ENCODE measurements at places on chromosomes 2 and 18.

DNA sequence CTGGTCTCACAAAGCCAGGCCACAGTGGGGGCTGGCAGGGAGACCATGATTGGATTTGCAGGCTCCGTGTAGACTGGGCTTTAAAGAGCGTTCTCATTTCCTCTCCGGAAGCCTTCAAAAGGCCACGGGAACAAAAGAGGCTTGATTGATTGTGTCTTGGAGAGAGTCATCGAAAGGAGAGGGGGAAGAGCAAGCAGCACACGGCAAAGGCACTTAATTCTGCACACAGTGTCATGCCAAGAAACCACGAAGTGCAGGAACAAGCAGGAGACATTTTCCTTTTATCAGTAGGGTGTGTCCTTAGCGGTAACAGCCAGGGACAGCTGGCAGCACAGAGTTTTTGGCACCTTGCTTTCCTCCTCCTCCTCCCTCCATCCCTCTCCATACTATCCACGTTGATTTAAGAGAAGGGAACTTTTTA is 47.7 kb downstream of the GLI2 start:
- no peak for DNase-seq

DNA sequence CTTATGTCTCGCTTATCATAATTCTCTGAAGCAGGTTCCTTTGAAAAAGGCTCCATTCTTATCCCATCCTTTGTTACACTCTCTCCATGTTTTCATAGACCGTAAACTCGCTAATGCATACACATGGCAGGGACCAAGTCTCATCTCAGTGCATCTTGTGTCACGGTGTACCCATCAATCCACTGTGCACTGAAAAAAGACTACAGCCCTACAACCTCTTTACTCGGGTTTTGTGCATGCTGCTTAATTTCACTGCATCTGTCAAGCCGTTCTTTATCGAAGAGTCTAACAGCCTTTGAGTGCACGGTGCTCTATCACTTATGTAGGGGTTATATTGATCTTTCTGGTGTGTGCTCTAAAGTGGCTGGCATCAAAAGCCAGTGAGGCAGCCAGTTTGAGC is 302.9 kb upstream of the ERBB4 start:
- no peak for DNase-seq

DNA sequence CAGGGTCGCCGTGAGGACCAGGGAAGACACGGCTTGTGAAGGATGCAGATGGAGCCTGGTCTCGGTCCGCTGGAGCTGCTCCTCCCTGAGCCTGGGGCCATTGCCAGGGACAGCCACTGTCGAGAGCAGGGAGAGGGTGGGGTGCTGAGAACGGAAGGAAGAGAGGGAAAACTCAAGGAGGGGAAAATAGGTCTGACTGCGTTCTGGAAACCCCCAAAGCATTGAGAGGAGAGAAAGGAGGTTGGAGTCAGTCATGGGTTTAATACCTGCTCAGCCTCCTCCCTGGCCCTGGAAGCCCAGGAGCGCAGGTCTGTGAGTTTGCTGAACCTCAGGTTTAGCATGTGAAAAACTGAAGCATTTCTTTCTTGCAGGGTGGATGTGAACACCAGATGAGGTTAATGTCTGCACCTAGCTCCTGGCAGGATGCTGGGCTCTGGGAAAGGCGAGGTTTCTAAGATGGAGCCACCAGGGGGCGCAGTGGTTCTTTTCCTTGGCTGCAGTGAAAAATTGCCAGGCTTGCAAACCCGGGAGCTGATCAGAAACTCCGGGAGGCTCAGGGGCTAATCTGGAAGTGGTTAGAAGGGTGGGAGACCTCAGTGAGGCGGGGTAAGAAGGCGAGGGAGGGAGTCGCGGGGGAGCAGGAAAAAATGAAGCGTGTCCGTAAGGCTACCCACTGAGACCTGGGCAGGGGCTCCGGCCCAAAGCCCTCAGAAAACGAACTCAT is 33.6 kb upstream of the RNF149 start:
- DNase-seq, result peak; percentile 27

DNA sequence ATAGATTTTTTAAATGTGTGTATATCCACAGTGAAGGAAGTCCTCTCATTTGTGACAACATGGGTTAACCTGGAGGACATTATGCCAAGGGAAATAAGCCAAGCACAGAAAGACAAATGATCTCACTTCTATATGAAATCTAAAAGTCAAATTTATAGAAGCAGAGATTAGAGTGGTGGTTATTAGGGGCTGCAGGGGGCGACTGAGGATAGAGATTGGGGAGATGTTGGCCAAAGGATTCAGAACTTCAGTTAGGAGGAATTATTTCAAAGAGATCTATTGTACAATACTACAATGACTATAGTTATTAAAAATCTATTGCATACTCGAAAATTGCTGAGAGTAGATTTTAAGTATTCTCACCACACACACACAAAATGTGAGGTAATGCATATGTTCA is 252.4 kb upstream of the SLC39A10 start:
- DNase-seq, result no peak

DNA sequence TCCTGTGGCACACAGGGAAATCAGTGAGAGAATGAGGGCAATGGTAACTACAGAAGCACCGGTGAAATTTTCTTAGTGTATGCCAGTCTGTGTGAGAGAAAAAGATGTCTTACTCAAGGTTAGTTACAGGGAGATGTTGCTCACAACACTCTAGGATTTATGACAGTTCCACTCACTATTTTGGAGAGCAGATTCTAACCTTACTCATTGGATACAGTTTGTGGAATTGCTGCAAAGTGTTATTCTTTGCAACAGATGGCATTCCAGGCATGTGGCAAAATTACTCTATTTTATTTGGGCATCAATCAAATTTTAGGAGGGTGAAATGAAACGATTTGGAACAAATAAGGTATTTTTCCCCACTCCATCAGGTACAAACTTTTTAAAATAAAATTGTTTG is 449.1 kb downstream of the PIK3C3 start:
- DNase-seq, result no peak

GRCh38 chr2:164979113-164979512 is 23.8 kb upstream of the SLC38A11 start:
- no peak for DNase-seq

Data from right renal cortex interstitium (tissue), 3 donors.